ENCODE measurements at places on chromosomes 7 and 10. TPM values are rescaled to one million over a fixed set of nuclear protein-coding genes. Genes with fewer than 3 reads are reported as not detected.

The ADRB1 gene
- 0.06 TPM for polyA plus RNA-seq

The SGMS1 gene
- 61.0 TPM for polyA plus RNA-seq

The CLEC2L gene
- polyA plus RNA-seq, result 3.0 TPM

The TUBGCP2 gene
- polyA plus RNA-seq, result 61.9 TPM

The ELFN1 gene
- polyA plus RNA-seq, result 10.9 TPM

The FAM25G gene
- polyA plus RNA-seq, result not detected

The CEP55 gene
- polyA plus RNA-seq, result 15.8 TPM

The PILRA gene
- 5.2 TPM for polyA plus RNA-seq

The AKR1C4 gene
- polyA plus RNA-seq, result not detected

The RBM48 gene
- 18.3 TPM for polyA plus RNA-seq

The GIMAP4 gene
- 14.9 TPM for polyA plus RNA-seq

The SPDYE16 gene
- polyA plus RNA-seq, result 3.7 TPM

The GJD4 gene
- not detected for polyA plus RNA-seq

The GBX1 gene
- not detected for polyA plus RNA-seq

The GATA3 gene
- polyA plus RNA-seq, result 82.0 TPM

The SERPINE1 gene
- polyA plus RNA-seq, result 5.3 TPM

The ALKBH4 gene
- 10.1 TPM for polyA plus RNA-seq

The FAM24B gene
- polyA plus RNA-seq, result 7.2 TPM

The PAX4 gene
- not detected for polyA plus RNA-seq

The TUBAL3 gene
- polyA plus RNA-seq, result 0.23 TPM

The NUTM2E gene
- polyA plus RNA-seq, result 0.23 TPM

The TRDMT1 gene
- 12.0 TPM for polyA plus RNA-seq

The GRID2IP gene
- polyA plus RNA-seq, result 0.64 TPM

The VSTM4 gene
- polyA plus RNA-seq, result 15.7 TPM

The RSBN1L gene
- 34.7 TPM for polyA plus RNA-seq

The MSMB gene
- not detected for polyA plus RNA-seq

The SEMA3E gene
- polyA plus RNA-seq, result 2.4 TPM

The PDE6C gene
- polyA plus RNA-seq, result 2.5 TPM

The THNSL1 gene
- polyA plus RNA-seq, result 15.7 TPM

The CLCN1 gene
- polyA plus RNA-seq, result 0.12 TPM

The HSPA12A gene
- polyA plus RNA-seq, result 34.2 TPM

The INMT gene
- 1.4 TPM for polyA plus RNA-seq

The VAX1 gene
- polyA plus RNA-seq, result not detected

The ASB4 gene
- polyA plus RNA-seq, result not detected

The FMC1 gene
- polyA plus RNA-seq, result 22.7 TPM

The GHRHR gene
- 0.20 TPM for polyA plus RNA-seq

The PPP1R9A gene
- 35.0 TPM for polyA plus RNA-seq

The CUZD1 gene
- 2.0 TPM for polyA plus RNA-seq

The SLC26A5 gene
- 0.55 TPM for polyA plus RNA-seq

The PPP1R17 gene
- polyA plus RNA-seq, result not detected

The HERPUD2 gene
- 42.6 TPM for polyA plus RNA-seq

The TMEM26 gene
- polyA plus RNA-seq, result 7.9 TPM

The TWNK gene
- 15.1 TPM for polyA plus RNA-seq

The UNCX gene
- polyA plus RNA-seq, result 17.3 TPM

The RAMP3 gene
- 4.7 TPM for polyA plus RNA-seq

The PLCE1 gene
- polyA plus RNA-seq, result 38.5 TPM

The CPEB3 gene
- 3.5 TPM for polyA plus RNA-seq

The OR2A42 gene
- polyA plus RNA-seq, result 2.0 TPM

The INTS15 gene
- polyA plus RNA-seq, result 39.1 TPM

The ACTR3C gene
- 7.8 TPM for polyA plus RNA-seq

The TAS2R41 gene
- polyA plus RNA-seq, result not detected

The CTBP2 gene
- 89.3 TPM for polyA plus RNA-seq

The CDC14C gene
- polyA plus RNA-seq, result not detected

The TET1 gene
- polyA plus RNA-seq, result 15.1 TPM

The ITPRID1 gene
- 0.11 TPM for polyA plus RNA-seq
